ENCODE measurements at places on chromosomes 5 and 9.

- no peak for DNase-seq
These were observed 9.4 kb upstream of the DDX41 start for GRCh38 chr5:177526191-177526590.

DNA sequence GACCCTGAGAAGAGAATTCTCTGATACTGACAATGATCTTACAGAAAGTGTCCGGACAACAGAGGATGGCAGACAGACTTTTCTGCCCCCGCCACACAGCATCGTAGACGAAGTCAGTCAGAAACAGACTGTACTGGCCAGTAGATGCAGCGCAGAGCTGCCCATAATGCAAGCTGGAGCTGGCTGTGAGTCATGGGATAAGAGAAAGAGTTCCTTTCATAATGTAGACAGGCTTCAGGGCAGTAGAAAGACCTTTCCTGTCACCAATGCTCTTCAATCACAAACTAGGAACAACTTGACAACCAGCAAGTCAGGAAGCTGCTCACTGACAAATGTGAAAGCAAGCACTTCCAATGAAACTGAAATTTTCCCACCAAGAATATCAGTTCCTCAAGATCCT lies 5.1 kb downstream of the SPATA31D1 start:
- DNase-seq: no peak

DNA sequence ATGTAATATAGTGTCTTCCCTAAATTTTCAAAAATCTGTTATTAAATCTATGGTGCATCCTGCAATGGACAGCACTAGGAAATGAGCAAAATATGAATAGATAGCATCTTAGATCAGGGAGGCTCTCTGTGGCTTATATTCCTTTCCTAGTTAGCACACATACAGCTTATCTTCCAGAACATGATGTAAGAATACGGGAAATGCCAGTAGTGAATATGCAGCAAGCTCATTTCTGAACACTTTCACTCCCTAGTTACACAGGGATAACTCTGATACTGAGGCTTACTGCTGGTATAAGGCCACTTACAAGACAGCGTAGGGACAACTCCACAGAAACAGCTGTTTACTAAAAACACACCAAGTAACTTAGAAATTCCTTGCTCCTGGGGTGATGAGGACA lies 297.3 kb upstream of the SMARCA2 start:
- no peak for DNase-seq

DNA sequence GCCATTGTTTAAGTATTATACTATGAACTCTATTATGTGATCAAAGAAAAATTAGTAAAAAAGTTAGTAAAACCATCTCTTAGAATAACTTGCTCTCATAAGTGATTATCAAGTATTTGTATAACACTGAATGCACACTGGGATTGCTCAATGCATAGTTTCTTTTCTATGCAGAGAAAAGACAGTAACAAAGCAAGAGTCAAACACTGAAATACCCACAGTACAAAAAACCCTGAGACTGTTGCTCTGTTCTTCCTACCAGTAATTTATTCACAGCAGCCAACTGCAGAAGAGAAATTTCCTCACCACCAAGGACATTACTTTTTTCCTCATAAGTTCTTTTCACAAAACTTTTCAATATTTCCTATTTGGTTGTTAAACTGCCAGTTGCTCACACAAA lies 634.4 kb downstream of the DTWD2 start:
- DNase-seq: no peak

- no peak for DNase-seq
These were observed 38.3 kb downstream of the DNAJB5 start for GRCh38 chr9:35027860-35028259.

DNA sequence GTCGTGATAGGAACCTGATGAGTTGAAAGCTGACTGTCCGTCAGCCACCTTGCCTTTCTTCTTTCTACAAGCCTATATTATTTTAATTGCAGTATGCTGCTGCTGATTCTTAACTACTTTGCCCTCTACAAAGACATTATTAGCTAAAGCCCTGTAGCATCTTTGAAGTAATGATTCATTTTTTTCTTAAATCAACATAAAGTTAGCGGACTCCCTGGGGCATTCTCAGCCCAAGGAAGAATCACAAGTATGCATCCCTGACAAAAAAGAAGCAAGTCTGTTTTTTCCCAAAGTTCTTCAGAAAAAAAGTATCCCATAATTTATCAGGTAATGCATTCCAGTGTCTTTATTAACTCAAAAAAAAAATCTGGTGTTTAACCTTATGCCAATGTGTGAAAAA lies 69.5 kb upstream of the TAS2R1 start:
- DNase-seq: no peak

GRCh38 chr9:14608540-14608939 lies 84.7 kb downstream of the ZDHHC21 start:
- DNase-seq: no peak

DNA sequence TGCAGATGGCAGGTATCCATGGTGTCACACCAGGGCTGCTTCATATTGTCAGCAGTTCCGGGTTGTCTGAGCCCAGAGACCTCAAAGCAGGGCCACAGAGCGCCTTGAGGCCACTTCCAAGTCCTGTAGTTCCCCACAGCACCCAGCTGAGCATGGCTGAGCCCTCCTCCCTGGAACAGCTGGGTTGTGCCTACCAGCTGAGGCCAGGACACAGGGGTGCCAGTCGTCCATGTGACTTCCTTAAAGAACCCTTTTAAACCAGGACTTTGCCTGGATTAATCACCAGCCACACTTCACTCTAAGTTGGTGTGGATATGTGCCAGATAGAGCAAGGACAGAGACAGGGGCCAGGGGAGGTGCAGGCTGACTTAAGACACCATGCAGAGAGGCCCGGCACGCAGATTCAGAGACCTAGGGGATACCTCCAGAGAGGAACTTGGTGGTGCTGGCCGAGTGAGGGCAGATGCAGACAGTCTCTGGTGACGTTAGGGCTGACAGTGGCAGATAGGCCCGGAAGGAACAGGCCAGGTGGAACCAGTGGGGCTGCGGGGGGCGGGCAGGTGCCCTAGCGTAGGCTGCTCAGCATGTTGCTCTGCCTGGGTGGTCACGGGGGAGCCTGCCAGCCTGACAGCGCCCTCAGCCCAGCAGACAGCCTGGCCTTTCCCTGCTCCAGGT lies 142.7 kb downstream of the CACNA1B start:
- DNase-seq: no peak

DNA sequence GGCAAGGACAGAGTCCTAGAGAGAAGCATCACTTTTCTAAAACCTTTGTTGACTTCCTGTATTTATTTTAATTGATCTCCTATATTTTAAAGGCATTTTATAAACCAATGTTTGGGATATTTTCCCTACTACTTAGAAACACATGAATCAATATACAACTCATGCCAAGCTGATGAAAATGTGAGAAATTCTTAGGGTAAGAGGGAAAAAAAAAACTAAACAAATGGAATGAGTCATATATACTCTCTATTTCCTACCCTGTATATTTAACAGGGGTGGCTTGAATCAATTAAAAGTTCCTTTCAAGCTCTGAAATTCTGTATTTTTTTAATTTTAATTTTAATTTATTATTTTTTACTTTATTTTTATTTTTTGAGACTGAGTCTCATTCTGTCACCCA lies 19.6 kb downstream of the BAAT start:
- no peak for DNase-seq

- peak; percentile 88 for DNase-seq
These were observed 3.0 kb upstream of the FUT7 start for GRCh38 chr9:137034709-137035506.

DNA sequence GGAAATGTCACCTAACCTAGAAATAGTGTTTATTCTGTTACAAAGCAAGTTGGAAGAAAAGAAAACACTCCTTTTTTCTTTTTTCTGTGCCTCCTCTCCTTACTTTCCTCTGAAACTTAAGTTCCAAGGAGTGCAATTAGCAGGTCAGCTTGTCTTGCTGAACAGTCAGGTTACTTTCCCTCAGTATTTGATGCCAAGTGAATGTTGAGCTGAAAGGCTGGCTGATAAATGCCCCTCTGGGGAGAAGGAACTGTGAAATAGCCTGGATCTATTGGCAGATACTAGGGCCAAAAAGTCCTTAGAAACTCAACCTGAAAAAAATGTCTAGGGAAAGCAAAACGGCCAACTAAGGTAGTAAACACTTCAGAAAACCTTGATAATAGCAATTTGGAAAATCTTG lies 43.6 kb downstream of the GRIA1 start:
- no peak for DNase-seq

DNA sequence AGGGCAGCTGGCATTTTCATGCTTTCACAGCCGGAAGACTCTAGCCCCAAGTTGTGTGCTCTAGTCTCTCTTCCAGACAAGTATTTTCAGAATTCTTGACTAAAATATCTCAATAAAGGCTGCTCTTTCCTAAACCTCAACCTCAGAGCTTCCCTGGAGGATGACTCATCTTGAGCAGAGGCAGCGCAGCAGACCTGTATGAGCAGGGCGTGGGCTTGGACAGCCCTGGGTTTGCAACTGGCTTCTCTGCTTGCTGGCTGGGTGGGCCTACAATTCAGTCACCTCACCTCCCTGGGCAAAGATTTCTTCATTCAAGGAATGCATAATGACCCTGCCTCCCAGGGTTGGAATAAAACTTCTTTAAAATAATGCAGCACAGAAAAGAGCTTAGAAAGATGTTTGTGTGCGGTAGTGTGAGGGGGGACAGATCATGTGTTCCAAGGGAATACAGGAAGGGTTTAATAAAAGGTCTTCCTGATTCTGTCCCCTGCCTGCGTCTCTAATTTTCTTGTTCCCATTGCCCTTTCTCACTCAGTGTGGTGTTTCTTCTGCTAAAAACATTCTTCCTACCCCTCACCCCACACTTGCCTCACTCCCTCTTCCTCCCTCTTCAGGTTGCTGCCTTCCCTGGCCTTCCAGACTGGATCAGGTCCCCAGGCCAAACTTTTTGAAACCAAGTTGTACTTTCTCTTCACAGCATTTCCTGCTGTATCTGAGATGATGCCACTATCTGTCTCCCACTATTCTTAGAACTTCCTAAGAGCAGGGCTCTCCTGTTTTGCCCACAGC lies 39.4 kb upstream of the MAP1B start:
- no peak for DNase-seq

DNA sequence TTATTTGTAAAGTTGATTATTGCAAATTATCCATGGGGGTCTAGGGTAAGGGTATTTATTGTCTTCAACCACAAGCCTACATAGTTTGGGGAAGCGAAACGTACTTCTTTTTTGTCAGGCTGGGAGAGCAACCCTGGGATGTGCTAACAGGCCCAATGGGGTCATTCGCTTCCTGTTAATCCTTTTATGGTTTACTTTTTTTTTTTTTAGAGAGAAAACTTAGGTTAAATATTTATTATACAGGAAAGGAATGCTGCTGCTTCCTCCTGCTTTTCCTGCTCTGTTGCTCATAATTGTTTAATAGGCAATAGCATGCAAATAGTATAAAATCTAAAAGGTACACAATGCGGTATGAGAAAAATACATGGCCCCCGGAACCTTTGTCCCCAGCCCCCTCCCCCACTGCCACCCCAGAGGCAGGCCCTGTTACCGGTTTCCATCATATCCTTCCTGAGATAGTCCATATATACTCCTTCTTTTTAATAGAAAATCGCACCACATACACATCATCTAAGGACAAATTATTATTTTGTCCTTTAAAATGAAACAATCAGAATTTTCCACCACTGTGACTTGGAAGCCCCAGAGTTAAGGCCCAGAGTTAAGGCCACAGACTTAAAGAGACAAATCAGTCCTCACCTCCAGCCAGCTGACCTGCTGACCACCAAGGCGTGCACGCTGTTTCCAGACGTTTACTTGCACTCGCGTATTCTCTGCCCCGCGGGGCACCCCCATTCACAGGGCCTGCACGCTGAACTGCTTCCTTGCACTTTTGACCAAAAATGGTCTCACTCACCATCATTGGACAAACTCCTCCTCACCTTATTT lies 83.9 kb downstream of the NDFIP1 start:
- DNase-seq: no peak

DNA sequence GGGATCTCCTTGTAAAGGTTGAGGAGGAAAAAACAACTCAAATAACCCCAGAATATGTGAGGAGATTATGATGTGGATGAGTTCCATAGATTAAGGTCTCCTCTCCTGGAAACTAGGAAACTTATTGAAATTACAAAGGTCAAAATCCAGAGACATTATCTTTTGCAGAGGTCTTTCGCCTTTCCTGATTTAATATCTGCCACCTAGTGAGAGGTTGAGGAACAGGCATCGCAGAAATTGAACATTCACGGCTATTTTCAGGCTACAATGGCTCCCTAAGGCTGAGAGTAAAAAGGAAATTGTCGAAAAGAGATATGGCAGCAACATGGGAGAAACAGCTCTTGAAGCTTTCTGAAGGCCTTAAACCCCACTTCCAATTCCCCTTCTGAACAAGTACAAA lies 127.5 kb upstream of the PLCXD3 start:
- no peak for DNase-seq

DNA sequence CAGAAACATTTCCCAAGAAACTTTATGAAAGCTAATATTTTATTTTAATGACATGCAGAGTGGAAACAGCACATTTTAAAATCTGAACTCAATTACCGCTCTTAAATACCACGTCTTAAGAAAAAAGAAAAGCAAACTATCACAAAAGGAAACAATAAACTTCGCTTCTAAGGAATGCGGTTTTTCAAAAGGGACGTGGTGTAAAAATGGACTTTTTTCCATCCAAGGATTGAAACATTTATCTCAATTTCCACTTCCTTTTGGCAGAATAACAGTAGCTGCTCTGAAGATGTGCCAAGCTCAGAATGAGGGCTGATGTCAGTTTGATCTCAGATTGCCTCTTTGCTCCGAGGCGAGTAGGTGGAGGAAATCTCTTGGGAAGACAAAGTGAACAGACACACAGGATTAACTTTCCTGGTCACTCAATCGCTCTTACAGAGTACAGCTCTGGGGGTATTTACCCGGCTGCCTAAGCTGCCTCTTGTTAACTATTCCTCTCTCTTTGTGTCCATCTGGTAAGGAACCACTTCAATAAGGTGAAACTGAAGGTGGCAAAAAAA lies 158.5 kb downstream of the TRPM6 start:
- DNase-seq: no peak

DNA sequence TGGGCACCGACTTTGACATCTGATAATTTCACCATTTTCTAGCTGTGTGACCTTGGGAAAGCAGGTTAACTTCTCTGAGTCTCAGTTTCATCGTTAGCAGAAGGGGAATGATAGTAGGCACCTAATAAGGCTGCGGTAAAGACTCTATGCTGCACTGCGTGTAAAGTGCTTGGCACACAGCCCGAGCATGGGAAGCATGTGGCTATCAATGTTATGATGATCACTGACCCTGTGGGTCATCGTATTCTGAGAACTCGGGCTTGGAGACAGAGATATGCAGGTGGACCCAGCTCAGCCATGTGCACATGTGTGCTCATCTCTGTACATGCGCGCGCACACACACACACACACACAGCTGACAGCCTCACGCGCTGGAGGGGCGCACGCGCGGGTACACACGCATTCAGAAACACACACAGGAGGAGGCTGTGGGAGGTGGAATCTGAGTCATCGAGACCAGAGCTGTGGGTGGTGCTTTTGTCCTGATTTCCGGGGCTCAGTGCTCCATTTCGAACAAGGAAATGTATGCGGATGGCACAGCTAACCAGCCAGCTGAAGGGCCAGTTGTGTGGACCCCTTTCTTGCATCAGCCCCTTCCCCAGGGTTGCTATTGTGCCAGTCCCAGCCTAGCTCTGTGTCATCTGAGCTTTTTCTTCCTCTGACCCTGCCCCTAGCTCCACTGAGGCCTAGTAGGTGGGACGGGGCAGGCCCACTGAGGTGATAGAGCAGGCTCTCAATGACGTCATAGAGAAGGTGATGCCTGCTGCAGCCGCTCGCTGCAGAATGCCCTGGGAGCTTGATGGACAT lies 11.1 kb upstream of the ARAP3 start:
- peak; percentile 90 for DNase-seq

- no peak for DNase-seq
These were observed 50.9 kb downstream of the VCAN start for GRCh38 chr5:83522446-83522845.

Measured in activated naive CD4-positive, alpha-beta T cell treated with Interleukin-2 at 50 U/mL for 16 hours (primary cell).